ENCODE measurements at places on chromosomes 5 and 9.

- DNase-seq: no peak
These were observed 29.8 kb downstream of the NR2F1 start for GRCh38 chr5:93612855-93613243.

- no peak for DNase-seq
These were observed 11.2 kb downstream of the ADAMTS2 start for GRCh38 chr5:179333796-179334761.

DNA sequence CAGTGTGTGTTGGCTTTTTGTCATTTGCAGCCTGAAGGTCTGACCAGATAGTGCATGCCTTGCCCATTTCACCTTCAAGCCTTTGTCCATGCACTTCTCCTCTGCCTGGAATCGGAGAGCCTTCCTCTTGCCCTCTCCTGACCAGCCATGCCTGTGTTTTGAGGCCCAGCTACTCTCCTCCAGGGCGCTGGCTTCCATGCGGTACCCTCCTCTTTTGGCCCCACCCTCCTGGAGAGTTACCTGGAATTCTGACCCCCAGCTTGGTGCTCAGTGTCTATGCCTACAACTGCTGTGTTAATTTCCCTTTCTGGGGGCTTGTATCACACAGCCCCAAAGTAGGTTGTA lies 52.5 kb downstream of the CXXC5 start:
- no peak for DNase-seq

GRCh38 chr5:52710310-52710971 lies 77.3 kb upstream of the ITGA1 start:
- no peak for DNase-seq

GRCh38 chr5:37323607-37324006 lies 47.3 kb downstream of the NUP155 start:
- DNase-seq: no peak

- no peak for DNase-seq
These were observed 30.2 kb downstream of the LHX2 start for GRCh38 chr9:124041817-124042116.

DNA sequence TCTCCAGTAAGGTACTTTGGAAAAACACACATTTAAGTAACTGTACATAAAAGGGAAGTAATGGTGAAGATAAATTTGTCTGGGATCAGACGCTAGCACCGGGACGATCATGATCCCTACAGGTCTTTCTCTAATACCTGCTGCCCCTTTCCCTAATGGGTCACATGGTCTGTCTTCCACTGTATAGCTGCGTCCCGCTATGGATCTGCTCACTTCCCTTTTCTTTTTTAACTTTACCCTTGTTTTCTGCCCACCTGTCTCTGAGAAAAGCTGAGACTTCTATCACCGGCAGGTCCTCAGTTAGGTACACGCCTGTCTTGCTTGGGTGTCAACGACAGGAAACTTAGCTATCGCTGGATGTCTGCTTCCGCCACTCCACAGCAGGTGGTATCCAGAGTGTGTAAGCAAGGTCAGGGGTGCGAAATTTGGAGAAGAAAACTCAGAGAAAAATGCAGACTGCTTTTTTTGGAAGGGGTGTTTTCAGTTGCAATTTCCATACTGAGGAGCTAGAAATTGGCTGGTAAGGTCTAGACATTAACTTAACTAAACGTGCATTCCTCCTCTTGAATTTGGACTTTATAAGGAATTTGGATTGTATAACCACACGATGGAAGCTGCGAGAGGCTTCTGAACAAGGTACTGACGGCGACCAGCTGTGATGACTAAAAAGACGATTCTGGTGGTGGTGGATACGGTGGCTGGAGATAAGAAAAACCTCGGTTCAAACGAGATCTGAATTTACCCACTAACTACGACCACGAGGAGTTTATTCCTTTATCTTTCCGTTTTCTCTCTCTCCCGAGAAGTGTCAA lies 1.1 kb upstream of the ICE1 start:
- DNase-seq: no peak

DNA sequence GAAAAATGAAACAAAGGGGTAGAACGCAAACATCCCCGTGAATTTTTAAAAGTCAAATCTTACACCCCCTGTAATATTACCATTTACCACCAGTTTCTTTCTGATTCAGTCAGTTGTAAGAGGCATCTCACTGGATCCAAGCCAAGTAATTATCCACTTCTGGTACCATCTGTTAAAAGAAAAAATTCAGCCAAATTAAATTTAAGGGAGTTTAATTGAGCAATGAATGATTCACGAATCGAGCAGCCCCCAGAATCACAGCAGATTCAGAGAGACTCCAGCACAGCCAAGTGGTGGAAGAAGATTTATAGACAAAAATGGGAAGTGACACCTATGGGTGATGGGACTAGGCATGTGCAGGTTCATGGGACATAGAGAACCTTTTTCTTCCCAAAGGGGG lies 29.9 kb upstream of the MTMR12 start:
- DNase-seq: no peak

DNA sequence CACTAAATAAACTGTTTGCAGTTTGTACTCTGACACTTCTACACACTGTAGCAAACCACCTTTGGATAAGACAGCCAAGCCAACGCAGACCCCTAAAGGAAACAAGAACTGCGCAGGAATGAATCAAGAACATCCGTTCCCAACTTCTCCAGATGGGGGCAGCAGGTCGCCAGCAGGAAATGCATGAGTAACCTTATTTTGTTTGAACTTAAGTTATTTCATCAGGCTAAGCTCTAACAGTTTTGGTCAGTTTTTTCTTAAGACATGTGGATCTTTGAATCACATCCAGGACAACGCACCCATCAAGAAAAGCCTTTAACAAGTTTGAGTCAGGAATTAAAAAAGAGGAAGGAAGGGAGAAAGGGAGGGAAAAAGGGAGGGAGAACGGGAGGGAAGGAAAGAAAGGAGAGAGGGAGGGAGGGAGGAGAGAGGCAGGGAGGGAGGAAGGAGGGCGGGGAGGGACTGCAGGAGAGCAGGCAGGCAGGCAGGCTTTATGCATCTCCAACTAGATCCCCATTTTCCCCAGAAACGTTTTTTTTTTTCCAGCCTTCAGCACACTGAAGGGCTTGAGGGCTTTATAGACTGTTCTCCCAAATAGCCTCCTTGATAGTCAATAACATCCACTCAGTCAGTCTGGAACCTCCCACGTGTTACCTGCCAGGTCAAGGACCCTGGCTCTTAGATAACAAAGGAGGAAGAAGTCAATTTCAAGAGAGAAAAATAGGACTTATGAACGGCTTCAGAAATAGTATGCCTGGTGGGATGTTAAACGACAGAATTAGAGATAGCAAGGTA lies 22.2 kb downstream of the BHMT start:
- peak; percentile 88 for DNase-seq

DNA sequence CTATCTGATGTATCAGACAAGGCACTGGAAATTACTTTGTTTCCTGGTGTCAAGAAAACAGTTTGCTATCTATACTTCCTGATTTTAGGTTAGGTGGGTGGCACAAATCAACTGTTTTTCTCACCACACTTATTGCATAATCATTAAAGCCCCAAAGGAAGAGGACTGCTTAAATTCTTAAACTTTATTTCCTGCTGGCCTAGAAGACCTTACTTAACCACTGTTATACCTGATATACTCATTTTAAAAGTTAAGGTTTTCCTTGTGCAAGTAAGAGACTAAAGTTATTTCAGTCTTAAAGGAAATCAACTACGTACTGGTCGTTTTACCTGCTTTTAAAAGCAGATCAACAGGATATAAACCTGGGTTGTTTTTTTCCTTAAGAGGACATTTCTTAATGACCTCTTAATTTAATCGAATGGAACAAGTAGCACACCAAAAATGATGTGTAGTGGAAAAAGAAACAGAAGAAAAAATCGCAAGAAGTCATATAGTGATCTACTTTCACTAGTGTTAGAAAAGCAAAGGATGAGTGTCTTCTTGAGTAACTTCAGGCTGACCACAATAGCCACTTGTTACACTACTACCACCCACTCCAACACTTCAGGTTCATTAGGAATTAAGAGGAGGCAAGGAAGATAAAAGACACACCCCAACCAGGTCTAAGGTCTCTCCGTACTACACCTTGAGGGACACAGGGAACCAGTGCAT lies 974 bp downstream of the CLINT1 start:
- no peak for DNase-seq

DNA sequence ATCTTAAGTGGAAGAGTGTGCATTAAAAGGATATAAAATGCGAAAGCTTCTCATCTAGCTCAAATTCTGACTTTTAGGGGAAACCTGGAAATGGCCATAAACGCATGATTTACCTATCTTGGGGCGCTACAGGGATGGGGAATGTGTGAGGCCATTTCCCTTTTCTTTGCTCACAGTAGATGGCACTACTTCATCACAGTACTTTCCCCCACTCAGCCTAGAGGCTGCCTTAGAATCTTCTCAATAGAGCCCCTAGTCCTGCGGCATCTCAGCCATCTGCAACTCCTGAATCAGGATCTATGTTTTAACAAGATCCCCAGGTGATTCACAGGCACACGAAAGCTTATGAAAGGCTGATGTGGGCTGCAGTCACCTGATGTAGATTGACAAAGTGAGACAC lies 110.8 kb downstream of the LHFPL2 start:
- peak; percentile 73 for DNase-seq
